ENCODE measurements at places on chromosomes 2 and 18.

- DNase-seq: no peak
Observed at GRCh38 chr18:3666526-3667254, 216.7 kb downstream of the TGIF1 start.

DNA sequence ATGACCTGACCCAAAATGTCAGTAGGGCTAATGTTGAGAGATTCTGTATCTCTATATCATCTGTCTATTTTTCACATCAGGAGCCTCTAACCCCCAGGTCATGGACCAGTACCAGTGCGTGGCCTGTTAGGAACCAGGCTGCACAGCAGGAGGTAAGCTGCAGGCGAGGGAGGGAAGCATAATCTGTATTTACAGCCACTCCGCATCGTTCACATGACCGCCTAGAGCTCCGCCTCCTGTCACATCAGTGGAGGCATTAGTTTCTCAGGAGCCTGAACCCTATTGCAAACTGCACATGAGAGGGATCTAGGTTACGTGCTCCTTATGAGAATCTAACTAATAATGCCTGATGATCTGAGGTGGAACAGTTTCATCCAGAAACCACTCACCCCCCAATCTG is 180.6 kb downstream of the RDH14 start:
- DNase-seq: no peak

- DNase-seq: no peak
Observed at GRCh38 chr2:120598416-120598815, 137.3 kb upstream of the GLI2 start.

DNA sequence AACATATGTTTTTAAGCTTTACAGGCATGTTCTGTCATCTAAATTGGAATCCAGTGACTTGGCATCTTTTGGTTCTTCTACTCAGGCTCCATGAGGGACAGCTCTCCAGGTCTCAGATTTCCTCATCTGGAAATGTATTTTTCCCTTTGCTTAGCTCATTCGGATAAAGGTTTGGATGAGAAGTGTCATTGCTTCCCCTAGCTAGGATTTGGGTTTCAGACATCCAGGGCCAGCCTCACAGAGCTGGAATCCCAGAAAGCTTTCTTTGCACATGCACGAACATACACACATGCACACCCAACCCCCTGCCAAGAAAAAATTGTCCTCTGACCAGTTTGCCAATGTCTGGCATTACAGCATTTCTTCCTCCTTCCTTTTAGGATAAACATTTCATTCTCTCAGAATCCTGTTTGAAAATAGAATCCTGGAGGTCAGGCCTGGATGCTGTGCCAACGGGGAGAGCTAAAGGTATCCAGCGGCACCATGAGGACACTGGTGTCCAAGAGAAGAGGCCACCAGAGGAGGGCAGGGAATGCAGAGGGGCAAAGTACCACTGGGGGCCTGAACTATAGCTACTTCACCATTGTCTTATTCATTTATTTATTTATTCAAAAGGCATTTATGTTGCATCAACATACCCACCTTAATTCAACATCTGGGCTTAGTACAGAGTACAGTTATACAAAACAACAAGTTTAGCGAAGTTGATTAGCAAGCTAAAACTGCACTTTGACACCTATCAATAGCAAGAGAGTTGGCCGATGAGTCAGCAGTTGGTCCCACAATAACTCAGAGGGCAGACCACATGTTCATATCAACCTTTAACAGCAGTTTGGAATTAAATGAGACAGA is 97.9 kb upstream of the ATL2 start:
- DNase-seq: no peak

DNA sequence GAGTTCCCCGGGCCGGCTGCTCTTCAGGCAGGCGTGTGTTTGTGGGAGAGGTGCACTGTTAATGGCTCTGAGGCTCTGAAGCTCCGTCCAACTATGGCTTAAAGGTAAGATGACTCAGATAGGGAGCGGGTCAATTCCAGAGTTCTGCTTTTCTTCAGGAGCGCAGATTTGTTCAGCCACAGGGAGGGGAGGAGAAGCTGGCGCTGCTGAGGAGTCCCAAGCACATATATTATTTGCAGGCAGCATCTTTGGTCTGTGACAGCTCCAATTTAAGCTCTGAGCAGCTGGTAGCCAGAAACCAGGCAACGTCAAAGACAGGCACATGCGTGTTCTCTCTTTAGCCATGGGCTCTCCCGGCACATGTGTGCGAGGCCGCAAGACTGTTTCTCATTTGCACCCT is 229.2 kb downstream of the BCL2 start:
- DNase-seq: no peak

DNA sequence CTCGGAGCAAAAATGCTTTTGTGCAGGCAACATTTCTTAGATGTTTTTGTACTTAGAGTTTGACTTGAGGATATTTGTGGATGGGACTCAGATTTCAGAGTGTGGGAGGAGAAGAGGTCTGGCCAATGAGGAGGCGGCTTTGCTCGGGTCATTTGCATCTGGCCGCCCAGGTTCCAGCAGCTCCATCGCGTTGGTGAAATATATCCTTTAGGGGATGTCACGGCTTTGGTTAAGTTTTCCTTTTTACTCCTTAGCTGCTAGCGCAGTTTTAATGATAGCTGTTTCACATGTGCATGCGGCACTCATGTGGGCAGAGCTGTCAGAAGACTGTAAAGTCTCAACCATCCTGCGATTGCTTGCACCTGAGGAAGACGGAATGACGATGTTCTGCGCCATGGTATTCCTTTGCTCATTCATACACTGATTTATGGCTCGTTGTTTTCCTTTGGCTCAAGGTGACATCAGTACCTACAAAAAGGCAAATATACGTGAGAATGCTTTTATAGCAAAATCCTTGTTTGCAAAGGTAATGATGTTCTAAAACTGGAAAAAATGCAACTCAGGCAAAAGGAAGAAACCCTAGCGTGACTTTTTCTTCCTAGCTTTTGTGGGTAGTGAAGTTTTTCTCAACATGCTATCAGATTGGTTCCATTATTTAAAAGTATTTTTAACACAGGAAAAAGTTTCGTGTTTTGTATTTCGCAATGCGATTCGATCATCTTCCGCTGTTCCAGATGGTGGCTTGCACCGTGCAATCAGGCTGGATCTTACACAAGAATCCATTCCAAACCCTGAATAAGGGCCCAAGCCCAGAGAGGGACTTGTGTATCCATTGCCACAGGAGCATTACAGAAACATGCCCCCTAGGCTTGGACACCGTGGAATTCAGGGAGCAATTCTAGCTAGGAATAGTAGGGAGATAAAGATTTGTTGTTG is 70.5 kb upstream of the ZNF516 start:
- no peak for DNase-seq
